Vagina (tissue), 2 donors: ENCODE measurements at places on chromosomes 6 and 20. TPM values are rescaled to one million over a fixed set of nuclear protein-coding genes. Genes with fewer than 3 reads are reported as not detected.

DNA sequence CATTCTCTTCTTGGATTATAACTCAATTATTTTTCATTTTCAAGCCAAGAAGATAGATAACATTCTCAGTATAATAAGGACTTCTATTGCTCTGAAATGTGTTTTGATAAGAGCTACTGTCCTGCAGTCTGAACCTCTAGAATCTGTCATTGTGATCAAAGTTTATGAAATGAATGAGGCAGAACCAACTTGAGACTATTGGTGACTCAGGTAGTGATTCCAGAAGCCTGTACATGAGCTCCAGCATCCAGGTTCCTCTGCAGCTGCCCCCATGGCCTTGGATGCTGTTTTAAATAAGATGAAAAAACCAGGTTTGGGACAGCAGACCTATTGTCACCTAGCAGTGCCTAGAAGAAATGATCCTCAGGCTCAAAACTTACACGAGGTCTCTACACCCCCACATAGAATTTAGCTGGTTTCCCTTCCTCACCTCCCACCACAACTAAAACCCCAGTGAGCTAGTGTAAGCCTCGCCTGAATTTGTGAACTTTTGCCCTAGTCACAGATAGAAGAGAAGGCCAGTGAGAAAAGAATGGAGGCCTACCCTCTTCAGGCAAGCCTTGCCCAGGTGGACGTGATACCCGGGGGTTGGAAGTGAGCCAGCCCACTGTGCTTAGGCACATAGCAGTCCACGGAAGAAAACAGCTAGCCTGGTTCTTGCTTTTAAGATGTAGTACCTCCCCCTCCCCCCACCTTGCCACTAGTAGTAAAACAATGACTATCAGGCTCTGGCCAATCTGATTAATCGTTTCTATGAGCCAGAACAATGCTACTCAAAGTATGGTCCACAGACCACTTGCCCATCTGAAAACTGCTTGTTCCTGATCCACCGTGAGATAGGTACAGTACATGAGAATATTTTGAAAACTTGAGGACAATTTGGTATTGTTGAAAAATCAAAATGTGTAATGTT, 73.0 kb upstream of the SYNJ2 start:
- DNase-seq, result no peak

GRCh38 chr6:74075323-74075722, 379.3 kb downstream of the CD109 start:
- no peak for DNase-seq

- no peak for DNase-seq
These were observed 229.5 kb downstream of the ERMARD start for GRCh38 chr6:169980826-169981450.

- DNase-seq, result no peak
These were observed 204.5 kb downstream of the FNDC1 start for GRCh38 chr6:159373670-159374069.

Gene COL9A3
- 1.2 TPM for total RNA-seq

DNA sequence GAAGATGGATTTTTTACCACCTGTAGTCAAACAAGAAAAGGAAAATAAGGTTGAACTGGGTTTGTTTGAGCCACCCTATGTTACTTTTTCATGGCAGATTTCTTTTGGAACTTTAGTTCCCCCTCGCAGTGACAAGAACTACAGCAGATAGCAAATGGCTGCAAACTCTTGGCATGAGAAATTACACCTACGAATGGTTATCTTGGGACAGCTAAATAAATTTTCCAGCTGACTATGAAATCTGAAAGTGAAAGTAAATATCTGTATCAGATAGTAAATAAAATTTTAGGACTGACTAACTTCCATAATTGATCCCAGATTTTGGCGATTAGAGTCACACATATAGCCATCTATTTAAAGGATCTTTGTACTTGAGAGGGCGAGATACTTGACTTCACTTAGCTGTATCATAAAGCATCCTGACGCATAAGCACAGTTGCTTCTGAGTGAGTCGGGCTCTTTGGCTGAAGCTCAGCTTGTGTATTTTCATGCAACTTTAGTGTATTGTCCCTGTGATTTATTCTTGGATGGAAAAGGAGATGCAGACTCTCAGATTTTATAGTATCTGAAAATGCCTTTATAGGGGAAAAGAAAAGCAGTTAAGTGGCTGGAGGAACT, 125.3 kb upstream of the B3GAT2 start:
- no peak for DNase-seq

GRCh38 chr6:164845773-164846172, 463.6 kb downstream of the C6orf118 start:
- DNase-seq, result no peak

DNA sequence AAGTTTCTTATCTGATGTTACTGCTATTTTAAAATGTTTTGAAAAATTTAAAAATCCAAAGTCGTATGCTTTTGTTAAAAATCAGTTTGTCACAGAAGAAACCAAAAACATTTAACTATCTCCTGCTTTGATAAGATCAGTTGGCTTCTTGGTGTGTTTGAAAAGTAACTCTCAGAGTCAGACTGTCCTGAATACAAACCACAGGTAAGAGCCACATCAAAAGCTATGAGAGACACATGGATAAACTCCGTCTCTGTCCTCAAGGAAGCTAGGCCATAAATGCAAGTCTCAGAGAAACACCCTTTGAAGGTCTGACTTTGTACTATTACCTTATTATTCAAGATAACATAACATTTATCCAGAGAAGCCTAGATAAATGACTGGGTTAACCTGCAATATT, 7.7 kb downstream of the HBS1L start:
- DNase-seq, result no peak
